Fibroblast of the conjunctiva (primary cell): ENCODE measurements at places on chromosomes 6 and 20.

DNA sequence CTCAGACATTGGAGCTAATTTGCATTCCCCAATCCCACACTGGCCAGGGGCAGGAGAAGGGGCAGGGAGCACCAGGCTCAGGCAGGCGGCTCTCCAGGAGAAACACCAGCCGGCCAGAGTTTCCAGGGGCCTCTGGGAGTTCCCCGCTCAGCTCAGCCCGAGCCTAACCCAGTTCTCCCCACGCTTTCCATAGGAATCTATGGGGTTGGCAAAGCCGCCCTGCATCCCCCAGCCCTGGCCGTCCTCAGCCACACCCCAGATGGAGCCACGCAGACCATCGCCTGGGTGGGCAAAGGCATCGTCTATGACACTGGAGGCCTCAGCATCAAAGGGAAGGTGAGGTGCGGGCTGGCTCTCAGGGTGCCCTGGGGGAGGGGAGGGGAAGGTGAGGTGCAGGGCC, 8.2 kb downstream of the NPEPL1 start:
- DNase-seq, result no peak

DNA sequence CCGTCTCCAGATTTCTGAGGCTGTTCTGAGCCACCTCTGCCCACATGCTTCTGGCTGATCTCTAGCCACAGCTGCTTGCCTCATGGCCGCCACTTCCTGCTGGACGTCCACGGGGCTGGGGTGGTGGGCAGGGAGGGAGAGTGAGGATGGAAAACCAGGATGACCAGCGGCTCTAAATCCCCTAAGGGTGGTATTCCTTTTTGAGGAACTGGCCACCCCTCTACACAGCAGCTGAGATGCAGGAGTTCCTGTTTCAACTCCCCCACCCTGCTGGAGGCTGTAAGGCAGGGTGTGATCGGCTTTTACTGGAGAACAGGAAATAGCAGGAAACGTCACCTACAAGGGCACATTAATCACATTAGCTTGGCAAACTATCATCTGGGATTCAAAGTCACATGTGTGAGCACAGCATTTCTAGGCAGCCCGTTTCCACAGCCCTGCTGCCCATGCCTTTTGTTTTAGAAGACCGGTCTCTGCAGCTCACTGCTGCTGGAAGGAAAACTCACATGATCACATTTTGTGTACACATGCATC, 181.6 kb upstream of the ECI2 start:
- peak; percentile 33 for DNase-seq

DNA sequence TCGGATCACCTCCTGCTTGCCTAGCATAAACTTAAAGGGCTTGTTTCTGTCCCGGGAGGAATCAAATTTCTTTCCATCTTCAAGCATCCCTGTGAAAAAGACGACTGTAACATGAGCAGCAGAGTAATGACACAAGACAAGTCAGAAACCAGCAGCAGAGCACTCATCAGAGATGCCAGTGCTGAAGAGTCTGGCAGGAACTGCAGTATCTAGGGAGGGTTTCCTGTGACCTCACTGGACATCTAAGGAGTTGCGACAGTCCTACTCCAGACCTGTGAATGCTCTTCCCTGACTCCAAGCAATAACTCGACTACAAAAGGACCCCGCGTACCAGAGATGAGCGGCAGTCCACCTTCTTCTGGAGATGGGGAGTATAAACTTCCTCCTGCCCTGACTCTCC, 17.3 kb downstream of the FKBP1A start:
- DNase-seq, result no peak

DNA sequence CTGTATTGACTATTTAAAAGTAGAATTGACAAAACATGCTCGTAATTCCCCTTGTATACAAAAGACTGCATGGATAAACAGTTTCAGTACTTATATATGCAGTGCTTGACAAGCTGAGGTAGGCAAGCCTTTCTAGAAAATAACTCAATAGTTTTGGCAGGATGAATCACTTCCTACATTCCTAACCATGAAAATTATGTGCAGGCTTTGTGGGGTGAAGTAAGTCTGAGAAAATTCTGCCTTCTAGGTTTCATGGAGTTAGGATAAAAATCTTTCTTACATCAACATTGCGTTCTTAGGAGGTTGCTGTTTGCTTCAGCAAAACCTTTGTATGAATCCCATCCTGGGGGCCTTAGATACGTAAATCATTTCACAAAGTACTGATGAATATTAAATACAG, 801.4 kb upstream of the EYS start:
- peak; percentile 14 for DNase-seq

DNA sequence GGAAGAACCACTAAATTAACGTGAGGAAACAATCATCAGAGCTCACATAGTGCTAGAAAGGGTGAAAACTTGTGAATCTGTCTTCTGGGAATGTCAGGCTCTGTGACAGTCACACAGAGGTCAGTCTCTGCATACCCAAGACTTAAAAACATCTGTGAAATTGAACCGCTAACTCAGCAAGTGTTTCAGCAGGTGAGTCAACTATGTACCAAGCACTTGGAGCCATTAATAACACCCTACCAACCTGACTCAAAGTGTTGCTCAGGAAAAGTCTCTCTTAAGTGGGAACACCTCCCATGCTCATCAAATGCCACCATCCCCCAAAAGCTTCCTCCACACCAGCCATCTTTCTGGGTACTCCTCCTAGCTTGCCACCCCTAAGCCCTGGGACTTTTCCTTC, 92.3 kb upstream of the CARMIL1 start:
- DNase-seq, result no peak

DNA sequence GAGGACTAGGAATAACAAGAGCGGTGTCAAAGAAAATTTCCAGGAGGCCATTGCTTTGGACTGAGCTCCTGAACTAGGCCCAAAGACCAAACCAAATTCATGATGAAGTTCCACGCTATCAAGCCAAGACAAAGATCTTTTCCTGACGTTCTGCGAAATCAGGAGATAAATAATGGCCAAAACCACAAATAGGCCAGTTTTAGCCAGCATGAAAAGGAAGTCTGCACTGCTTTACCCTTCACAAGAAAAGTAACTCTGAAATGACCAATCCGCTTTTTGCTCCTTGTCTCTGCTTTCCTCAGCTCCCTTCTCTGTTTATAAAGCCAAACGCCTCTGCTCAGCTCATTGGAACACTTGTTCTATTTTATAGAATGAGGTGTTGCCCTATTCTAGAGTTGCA, 6.7 kb downstream of the NCOA5 start:
- DNase-seq, result no peak

DNA sequence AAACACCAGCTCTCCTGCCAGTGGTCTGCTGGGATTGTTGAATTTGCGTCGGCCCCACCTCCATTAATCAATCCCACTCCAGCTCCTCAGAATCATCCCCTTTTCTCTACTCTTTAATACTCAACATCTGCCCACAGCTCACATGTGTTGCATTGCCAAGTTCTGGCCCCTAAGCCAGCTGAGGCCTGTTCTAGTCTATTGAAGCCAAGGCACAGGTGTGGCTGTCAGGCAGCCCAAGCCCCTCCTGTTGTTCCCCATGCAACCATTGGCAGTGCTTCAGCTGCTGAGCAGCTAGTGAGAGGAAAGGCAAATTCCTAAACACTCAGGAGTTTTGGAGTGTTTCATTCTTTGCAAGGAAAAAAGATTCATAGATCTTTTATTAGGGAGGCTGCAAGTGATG, 128.0 kb upstream of the NT5E start:
- no peak for DNase-seq

DNA sequence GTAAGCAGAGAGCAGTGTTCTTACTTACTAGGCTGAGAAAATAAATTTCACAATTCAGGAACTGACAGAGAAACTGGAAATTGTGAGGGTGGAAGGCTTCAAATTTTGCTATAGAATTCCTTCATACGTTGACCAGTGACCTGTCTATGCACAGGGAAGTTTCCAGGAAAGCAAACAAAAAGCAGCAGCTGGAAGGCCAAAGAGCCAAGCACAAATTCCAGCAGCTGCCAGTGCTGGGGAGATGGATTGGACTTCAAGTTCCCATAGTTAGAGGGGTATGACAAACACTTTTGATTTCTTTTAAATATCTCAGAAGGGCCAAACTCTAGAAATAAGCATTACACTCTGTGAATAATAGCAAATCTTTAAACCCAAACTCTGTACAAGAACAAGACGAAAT, 299.1 kb upstream of the KCNQ5 start:
- DNase-seq, result no peak

GRCh38 chr20:57148263-57148662, 118.2 kb downstream of the BMP7 start:
- DNase-seq, result no peak

DNA sequence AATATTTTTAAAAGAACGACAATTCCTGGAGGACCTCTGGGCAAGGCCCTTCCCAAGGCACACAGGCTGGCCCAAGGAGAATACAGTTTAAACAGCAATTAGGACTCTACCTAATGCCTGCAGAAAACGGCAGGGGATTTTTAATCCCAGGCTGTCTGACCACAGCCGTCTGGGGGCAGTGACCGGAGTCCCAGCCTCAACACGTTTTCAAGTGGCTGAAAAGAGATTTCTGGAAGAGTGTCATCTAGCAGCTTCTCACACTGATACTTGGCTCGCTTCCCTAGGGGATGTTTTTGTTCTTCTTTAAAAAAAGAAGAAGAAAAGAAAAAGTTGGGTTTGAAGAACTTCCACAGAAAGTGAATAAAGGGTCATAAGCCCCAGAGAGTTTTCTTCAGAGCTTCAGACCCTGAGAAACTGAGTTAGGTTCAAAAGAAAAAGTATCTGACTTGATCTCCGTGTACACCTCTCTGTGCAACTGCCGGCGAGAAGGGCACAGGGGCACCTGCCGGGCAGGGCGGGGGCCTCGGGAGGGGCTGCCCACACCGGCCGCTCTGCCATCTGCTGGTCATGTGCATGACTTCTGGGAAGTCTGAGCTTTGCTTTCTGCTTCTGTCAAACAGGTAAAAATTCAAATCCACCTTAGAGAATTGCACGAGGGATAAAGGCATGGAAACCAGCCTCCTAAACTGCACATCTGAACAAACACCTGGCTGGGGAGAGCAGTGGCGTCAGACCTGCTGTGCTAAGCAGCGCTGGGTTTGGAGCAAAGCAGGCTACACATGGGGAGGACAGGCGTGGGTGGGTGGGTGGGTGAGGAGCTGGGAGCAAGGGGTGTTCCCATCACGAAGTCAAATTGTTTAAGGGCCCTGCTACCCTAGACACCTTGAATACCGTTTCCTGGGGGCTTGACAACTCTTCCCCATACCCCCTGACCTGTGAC, 33.0 kb downstream of the RRBP1 start:
- no peak for DNase-seq

GRCh38 chr6:36946526-36946925, 8.0 kb upstream of the PI16 start:
- DNase-seq, result no peak

- peak; percentile 57 for DNase-seq
Measured at GRCh38 chr6:105838171-105838570, 248.0 kb upstream of the PRDM1 start.

DNA sequence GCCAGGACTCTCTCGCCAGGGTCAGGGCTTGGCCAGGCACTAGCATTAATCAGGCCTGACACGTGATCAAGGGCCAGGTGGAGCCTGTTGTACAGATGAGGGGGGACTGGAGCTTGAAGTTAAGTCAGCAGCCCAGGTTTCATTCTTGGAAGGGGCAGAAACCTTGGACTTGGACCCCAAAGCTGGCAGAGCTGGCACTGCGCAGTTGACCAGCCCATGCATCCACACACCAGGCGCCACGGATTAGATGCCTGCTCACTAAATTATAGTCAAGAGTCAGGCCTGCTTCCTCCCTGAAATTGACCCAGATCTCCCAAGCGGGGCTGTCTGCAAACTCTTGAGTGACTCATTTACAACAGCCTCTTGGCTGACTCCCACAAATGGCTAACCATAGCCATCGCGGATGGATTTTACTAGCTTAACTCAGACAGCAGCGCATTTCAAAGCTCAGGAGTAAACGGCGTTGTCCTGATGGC, 4.1 kb upstream of the TAF4 start:
- no peak for DNase-seq

DNA sequence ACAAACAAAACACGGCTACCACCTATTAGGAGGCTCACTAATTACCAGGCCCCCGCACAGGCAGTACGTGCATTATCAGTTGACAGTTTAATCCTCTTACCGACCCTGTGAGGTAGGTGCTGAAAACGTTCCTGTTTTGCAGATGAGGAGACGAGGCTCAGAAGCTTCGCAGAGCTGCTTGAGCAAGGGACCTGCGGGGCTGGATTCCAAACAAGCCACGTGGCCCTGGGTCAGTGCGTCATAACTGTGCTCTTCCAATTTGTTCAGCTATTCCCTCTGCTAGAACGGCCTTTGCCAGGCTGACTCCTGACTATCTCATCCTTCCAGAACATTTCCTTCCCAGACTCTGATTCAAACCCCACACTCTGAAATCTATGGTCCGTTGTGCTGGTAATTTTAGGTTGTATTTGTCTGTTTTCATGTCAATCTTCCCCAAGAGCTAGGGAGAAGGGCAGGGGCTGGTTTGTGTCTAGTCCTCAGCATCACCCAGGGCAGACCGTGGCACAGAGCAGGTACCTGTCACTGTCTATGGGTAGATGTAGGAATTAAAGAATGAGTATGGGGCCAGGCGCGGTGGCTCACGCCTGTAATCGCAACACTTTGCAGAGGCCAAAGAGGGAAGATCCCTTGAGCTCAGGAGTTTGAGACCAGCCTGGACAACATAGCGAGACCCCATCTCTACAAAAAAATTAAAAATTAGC, 28.8 kb upstream of the TLDC2 start:
- DNase-seq, result peak; percentile 55

GRCh38 chr6:35486005-35486925, 10.6 kb downstream of the TEAD3 start:
- no peak for DNase-seq

DNA sequence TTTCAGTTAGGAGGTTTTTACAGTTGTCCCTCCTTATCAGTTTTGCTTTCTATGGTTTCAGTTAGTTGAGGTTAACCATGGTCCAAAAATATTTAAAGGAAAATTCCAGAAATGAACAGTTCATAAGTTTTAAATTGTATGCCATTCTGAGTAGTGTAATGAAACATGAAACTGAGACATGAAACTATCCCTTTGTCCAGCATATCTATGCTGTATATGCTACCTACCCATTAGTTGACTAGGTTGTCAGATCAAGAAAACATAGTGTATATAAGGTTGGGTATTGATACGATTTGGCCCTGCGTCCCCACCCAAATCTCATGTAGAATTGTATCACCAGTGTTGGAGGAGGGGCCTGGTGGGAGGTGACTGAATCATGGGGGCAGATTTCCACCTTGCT, 39.1 kb downstream of the VGLL2 start:
- DNase-seq, result no peak

- no peak for DNase-seq
Measured at GRCh38 chr6:166751051-166751595, 124.1 kb upstream of the RPS6KA2 start.

- no peak for DNase-seq
Measured at GRCh38 chr20:57872816-57873409, 163.1 kb upstream of the PMEPA1 start.

DNA sequence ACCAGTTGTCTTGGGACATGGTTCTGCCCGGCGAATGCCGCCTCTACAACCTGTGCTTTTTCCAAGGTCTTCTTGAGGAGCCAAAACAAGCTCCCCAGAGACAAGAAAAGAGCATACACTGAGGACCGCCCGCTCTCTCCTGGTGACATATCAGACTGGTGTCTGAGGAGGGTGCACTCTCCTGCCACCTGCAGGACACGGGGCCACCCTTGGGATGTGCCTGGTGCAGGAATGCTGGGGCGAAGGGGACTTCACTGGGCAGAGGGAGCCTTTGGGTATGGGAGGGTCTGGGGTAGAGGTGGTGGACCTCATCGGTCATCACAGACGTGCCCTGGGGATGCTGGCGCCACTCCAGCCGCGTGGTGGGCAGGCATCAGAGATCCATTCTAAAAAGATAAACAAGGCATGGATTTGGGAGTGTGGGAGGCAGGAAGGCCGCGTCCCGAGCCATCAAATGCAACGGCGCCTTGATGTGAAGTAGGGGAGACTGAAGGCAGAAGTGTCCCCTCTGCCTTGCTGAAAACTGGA, 163.3 kb downstream of the CD83 start:
- no peak for DNase-seq

- no peak for DNase-seq
Measured at GRCh38 chr6:152170313-152170701, 362.8 kb downstream of the ESR1 start.
